ENCODE measurements at places on chromosomes 12 and 14.

GRCh38 chr12:24111616-24112015, 162.1 kb upstream of the SOX5 start:
- no peak for DNase-seq

- no peak for DNase-seq
Measured at GRCh38 chr12:43284486-43285158, 267.4 kb downstream of the ADAMTS20 start.

DNA sequence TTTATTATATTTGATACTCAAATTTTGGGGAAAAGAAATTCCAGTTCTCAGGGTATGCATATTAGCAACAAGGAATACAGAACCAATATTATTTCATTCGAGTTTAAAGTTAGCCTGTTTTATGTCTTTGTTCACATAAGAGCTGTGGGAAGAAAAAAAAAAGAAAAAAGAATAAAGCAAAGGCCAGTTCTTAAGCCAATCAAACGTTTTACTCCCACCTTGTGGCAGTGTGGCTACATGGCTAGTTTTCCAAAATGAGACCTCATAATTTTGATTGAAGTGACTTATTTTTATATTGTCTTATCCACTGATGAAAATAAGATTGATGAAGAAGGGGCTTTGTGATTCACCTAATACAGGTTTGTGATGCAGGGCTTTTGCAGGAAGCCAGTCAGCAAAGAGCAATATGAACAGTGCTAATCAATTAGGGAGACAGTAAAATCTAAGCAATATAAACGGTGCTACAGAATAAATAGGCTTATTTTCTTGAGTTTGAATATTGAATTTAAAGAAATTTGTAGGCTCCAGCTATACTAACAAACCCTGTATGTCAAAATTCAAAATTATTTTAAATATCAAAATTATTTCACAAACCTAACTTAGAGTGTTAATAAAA, 624.1 kb upstream of the FOXG1 start:
- DNase-seq, result no peak

GRCh38 chr12:61717986-61718385, 542.2 kb upstream of the USP15 start:
- DNase-seq, result no peak

DNA sequence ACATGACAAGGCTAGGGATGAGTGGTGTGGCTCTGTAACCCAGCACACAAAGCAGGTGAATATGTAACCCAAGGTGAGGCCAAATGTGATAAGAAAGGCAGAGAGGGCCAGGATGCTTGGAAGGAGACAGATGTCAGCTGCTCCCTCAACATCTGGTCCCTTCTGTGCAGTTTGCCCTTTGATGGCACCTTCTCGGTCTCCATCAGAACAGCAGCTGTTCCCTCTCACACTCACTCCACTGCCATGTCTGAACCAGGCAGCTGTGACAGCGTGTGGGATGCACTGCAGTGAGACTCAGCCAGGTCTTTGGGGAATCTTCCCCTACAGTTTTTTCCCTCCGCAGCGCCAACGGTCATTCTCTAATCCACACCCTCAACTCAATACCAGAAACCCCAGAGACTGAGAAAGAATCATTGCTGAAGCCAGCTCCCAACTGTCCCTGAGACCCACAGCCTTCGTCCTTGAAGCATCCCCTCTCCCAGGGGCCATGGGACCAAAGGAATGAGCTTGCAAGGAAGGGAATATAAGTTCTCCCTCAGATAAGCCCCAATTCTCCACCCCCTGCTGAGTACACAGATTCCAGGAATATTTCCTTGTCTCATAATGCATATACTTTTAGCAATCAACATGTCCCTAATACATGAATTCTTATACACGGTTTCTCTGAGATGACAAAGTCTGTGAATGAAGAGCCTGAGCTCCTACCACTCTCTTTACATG, 230.0 kb downstream of the GLT1D1 start:
- DNase-seq, result no peak

GRCh38 chr14:88454886-88455285, 69.4 kb downstream of the SPATA7 start:
- no peak for DNase-seq

Data from stimulated activated CD4-positive, alpha-beta T cell treated with anti-CD3 and anti-CD28 coated beads, Interleukin-12 subunit alpha, Interleukin-12 subunit beta, amount 100 ng/mL, for 24 hours (primary cell).